ENCODE measurements at places on chromosomes 12 and 14.

GRCh38 chr14:105861985-105862465, 335.6 kb downstream of the TMEM121 start:
- no peak for DNase-seq

DNA sequence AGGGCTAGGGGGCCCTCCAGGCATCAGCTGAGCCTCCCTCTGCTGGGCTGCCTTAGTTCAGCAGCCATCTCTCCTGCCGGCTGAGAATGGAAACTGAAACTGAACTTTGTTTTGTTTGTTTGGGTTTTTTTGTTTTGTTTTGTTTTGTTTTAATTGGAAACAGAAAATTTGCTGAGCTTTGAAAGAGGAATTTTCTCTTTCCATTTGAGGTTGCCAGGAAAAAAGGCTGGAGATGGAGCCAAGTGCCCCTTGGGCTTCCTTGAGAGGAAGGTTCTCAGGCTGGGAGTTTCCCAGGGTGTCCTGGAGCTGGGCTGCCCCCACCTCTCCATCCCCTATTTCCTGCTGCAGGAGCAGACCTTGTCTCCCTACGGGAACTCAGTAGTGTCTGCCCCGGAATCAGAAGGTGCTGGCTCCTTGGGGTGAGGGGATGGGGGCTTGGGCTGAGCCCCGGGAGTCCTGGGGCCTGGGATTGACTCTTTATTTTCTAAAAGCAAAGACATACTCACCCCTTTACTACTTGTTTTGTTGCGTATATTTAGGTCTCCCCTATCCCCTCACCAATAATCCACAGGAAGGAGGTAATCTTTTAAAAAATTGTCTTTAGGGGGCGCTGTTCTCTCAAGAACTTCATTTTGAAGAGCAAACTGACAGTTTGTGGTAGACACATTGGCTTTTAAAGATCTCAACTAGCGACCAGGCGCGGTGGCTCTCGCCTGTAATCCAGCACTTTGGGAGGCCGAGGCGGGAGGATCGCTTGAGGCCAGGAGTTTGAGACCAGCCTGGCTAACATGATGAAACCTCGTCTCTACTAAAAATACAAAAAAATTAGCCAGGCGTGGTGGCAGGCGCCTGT, 21.3 kb upstream of the OASL start:
- no peak for DNase-seq

DNA sequence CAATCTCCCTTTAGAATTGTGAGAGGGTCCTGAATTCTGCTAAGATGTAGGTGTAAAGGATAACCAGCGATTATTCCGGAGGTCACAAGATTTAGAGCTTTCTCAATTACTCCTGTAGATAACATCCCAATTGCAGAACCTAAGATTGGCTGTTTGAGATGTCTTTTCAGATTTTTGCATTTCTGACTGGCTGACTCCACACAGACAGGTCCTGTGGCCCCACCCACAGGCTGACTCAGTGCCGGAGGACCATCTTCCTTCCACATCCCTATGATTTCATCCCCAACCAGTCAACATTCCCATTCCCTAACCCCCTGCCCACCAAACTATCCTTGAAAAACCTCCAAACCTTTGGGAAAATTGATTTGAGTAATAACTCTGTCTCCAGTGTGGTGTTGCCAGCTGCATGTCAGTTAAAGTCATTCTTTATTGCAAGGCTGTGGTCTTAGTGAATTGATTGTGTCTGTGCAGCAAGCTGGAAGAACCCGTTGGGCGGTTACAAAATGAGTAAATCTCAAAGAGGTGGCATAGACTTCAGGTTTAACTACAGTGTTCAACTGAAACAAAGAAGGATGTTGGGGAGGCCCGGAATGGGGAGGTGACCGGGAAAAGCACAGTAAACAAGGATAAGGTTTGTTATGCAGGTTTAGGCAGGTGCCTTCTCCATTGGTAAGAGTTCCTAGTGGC, 10.6 kb downstream of the FNTB start:
- no peak for DNase-seq

DNA sequence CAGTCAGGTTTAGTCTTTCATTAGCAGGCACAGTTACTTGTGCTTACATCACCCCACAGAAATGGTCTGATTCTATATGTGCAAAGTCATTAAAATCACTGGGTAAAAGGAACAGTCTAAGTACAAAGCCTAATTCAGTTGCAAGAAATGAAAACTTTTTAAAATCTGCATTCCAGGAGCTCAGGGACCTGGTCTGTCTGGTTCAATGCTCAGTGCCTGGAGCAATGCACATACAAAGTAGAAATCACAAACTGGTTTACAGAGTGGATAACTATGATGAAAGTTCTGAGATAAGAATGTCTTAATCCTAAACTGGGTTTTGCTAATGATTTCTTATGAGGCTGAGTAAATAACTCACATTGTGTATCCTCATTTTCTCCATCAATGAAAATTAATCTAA, 28.7 kb downstream of the LMNTD1 start:
- DNase-seq: no peak

GRCh38 chr12:54020591-54021405, 7.4 kb upstream of the HOXC6 start:
- DNase-seq: no peak

GRCh38 chr12:113136128-113136989, 798 bp upstream of the RASAL1 start:
- DNase-seq: peak; percentile 68

GRCh38 chr14:56962444-56963080, 152.3 kb upstream of the OTX2 start:
- no peak for DNase-seq

DNA sequence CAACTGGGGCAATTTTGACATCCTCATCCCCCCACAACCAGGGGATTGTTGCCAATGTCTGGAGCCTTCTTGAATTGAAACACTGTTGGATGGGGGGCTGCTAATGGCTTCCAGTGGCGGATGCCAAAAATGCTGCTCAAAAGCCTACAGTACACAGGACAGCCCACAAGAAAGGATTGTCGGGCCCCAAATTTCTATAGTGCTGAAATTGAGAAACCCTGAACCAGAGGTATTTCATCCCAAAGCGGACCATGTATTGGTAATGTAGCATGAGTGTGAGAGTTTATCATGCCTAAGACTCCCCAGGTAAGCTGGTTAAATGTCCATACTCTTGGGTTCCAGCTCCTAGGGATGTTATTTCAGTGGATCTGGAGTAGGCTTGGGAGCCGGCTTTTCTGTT, 544.0 kb downstream of the BCL11B start:
- DNase-seq: no peak

- DNase-seq: no peak
Observed at GRCh38 chr12:123254853-123255446, 16.7 kb downstream of the CDK2AP1 start.

DNA sequence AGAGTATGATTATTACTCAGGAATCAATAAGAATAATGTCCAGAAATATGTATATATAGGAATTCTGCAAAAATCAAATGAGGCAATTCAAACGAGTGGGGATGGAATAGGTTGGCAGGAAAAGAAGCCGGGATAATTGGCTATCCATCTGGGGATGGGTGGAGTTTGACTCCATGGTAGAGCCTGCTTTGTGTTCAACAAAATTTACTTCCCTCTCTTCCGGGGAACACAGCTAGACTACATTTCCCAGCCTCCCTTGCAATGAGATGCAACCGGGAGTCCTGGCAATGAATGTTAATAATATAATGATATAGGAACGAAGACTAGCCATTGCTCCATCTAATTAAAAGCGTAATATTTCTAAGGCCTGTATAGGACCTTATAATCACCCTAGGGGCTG, 146.6 kb downstream of the EFCAB11 start:
- no peak for DNase-seq

- DNase-seq: no peak
Observed at GRCh38 chr12:121228919-121229665, 19.2 kb downstream of the P2RX4 start.

DNA sequence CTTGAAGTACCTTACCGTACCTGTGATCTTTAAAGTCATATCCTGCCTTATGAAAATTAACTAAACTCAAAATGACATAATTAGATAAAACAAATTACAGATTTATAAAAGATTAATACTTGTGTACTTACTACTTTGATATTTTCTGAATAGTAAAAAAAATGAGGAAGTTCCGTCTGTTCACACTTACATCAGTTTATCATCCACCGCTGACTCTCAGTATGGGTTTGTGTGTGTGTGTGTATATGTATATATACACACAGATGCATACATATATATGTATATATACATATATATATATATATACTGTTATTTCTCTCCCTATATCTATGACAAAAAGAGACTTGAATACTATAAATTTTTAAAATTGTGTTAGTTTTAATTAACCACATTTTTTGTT, 65.0 kb upstream of the MON2 start:
- no peak for DNase-seq

GRCh38 chr12:106094304-106094703, 44.5 kb downstream of the NUAK1 start:
- DNase-seq: no peak

- no peak for DNase-seq
Observed at GRCh38 chr14:85572011-85572410, 42.1 kb downstream of the FLRT2 start.

Data from aorta (tissue), 5 donors.